CD4-positive, alpha-beta T cell treated with Interleukin-2 at 100 ng/mL for 4 hours (primary cell): ENCODE measurements at places on chromosomes 16 and 17.

- DNase-seq, result no peak
Observed at GRCh38 chr16:49866595-49867071, 10.7 kb upstream of the ZNF423 start.

- no peak for DNase-seq
Observed at GRCh38 chr16:13061691-13062090, 160.3 kb downstream of the SHISA9 start.

DNA sequence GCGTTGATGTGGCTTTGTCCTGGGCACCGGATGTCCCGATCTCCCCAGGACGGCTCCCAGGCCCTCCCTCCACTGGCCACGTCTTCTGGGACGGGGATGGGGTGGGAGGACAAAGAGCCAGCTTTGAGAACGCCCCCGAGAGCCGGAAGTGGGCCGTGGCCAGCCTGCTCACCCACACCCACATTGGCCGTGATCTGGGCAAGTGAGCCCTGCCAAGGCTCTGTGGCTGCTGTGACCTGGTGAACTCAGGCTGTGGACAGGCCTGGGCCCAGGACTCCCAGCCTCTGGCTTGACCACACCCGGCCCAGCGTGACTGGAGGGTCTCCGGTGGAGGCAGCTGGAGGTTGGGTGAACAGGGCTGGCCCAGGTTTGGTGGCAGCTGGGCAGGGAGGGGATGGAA is 3.3 kb downstream of the CDH15 start:
- DNase-seq, result no peak

- DNase-seq, result no peak
Observed at GRCh38 chr16:27149986-27150385, 53.3 kb upstream of the KDM8 start.
